ENCODE measurements at places on chromosomes 11 and 22.
A peak's percentile ranks its signal among the peaks of the same experiment; 100 is the strongest.

GRCh38 chr11:71169313-71169712 lies 83.1 kb downstream of the SHANK2 start:
- DNase-seq = no peak

DNA sequence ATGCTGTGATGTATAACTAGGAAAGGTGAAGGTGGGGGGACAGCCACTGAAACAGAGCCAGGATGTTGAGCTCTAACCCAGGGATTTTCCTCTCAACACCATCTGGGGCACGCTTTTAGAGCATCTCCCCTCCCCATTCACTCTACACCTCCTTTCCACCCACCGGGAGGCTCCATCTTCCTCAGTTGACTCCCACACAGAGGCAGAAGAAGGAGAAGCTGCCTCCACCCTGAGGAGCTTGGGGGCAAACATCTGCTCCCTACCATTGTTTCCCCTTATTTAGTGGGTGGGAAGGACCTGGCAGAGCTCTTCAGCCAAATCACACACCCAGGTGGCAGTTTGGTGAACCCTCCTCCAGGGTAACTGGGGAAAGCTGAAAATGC lies 50.0 kb upstream of the ADA2 start:
- DNase-seq = no peak

- DNase-seq = peak; percentile 4
Measured at GRCh38 chr22:33073989-33074418, 15.8 kb upstream of the SYN3 start.

DNA sequence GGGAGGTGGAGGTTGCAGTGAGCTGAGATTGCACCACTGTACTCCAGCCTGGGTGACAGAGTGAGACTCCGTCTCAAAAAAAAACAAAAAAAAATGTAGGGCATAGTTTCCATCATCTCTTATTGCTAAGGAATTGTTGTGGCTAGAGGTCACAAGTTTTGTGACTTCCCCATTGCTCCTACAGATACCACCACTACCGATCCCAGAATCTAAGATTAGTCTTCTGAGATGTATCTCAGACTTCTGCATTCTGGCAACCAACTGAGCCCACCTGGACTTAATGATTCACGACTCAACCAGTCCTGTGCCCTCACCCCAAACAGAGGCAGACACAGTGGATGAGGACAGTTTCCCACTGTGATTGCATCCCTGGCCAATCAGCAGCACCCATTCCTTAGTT lies 148.9 kb downstream of the NECTIN1 start:
- DNase-seq = no peak

DNA sequence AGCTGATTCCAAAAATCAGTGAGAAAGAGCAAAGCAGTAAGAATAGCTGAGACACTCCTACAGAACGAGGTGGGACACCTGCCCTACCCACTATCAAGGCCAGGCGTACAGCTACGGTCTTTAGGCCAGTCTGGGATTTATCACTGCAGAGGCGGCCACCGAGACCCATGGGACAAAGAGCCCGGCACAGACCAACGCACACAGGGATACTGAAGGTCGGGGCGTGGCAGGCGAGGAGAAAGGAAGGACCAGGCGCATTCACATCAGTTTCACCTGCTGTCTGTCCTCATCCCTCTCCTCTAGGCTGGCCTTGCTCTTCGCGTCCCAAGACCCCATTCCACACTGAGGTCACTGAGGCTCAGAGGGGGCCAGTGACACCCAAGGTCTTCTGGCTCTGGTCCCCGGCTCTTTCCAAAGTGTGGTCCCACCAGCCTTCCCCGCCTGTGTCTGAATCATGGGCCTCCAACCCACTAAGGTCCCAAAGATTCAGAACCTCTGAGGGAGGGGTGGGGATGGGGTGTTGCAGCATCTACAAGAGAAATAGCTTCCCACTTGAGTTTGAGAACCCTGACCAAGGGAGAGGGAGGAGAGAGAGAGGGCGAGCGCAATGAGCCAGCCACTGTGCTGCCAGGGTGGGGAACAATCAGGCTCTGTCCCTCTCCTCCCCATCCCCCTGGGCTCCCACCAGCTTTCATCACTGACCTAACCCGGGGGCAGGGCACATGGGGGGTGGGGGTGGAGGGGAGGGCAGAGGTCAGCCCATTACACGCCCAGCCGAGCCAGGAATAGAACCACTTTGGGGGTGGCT lies 7.2 kb upstream of the PICK1 start:
- DNase-seq = no peak

GRCh38 chr22:26852176-26852575 lies 194.8 kb downstream of the MIAT start:
- no peak for DNase-seq

DNA sequence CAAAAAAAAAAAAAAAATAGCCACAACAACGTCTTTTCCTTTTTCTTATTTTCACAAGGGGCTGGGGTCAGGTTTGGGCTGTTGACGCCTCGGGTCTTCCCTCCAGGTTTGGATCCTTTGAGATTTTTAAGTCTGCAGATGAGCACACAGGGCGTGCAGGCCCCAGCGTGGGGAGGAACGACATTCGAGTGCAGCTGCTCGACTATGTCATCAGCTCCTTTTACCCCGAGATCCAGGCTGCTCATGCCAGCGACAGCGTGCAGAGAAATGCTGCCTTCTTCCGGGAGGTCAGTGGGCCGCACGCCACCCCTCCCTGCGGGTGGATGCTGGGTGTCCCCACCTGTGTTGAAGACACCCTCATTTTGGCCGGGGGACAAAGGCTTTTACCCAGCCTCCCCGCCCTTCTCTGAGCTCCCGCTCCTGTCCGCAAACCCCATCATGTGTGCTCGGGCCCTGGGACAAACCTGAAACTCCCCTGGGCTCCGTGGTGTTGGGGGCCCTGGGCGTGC lies 7.7 kb downstream of the SELENOO start:
- no peak for DNase-seq

GRCh38 chr11:44608991-44609782 lies 43.7 kb downstream of the CD82 start:
- no peak for DNase-seq

DNA sequence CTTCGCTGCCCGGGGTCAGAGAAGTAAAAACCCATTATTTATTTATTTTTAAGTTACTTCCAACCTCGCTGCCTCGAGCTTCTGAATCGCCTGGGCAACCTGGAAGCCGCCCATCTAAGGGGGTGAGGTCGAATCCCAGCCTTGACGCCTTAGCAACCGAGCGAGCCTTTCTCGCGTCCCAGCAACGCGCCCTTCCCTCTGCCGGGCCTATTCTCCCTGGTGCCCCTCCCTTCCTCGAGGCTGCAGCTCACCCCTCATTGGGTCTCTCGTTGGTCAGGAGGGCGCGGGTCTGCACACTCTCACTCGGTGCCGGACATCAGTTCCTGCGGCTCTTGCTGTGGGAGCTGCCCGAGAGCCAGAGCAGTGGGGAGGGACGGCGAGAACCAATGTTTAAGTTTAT lies at the start of gene CCDC81:
TSS of gene CCDC81 (plus strand) at position 302 of the 400 bp plus-strand sequence. CDS start 277 bp downstream, outside the sequence.
- no peak for DNase-seq
